Melanocyte of skin (primary cell): ENCODE measurements at places on chromosomes 4 and X. TPM values are rescaled to one million over a fixed set of nuclear protein-coding genes. Genes with fewer than 3 reads are reported as not detected.

The ETDC gene
- total RNA-seq = not detected in 2 replicates

The ADH1C gene
- total RNA-seq = not detected in 2 replicates

The GLUD2 gene
- 10.0 and 19.3 TPM in 2 replicates for total RNA-seq

The ZAR1 gene
- total RNA-seq = not detected in 2 replicates

The TKTL2 gene
- not detected in 2 replicates for total RNA-seq

The CBR4 gene
- total RNA-seq = 21.3 and 33.4 TPM in 2 replicates

The CDX4 gene
- total RNA-seq = not detected in 2 replicates

The DTHD1 gene
- total RNA-seq = under 0.01 TPM in 1 of 2 replicates, not detected in the other

The USO1 gene
- total RNA-seq = 43.4 and 88.3 TPM in 2 replicates

The BCORL1 gene
- total RNA-seq = 2.3 and 2.5 TPM in 2 replicates

The PRR32 gene
- not detected in 2 replicates for total RNA-seq

The GASK1B gene
- 12.7 and 32.1 TPM in 2 replicates for total RNA-seq

The BRS3 gene
- total RNA-seq = not detected in 2 replicates

The ASIC5 gene
- total RNA-seq = not detected in 2 replicates

The RAB39B gene
- 0.33 TPM in 1 of 2 replicates, not detected in the other for total RNA-seq

The MEPE gene
- not detected in 2 replicates for total RNA-seq

The CSAG3 gene
- not detected in 2 replicates for total RNA-seq

The GDPD2 gene
- total RNA-seq = not detected in 2 replicates

The SYAP1 gene
- total RNA-seq = 20.3 and 30.2 TPM in 2 replicates

The PGRMC2 gene
- 22.3 and 24.5 TPM in 2 replicates for total RNA-seq

The CABS1 gene
- total RNA-seq = not detected in 2 replicates

The DNAAF6 gene
- not detected in 2 replicates for total RNA-seq

The SSX4 gene
- total RNA-seq = under 0.01 TPM in 1 of 2 replicates, not detected in the other

The PCSK1N gene
- 0.69 and 1.1 TPM in 2 replicates for total RNA-seq

The SUV39H1 gene
- total RNA-seq = 5.8 and 8.3 TPM in 2 replicates

The XK gene
- total RNA-seq = under 0.01 TPM in 2 replicates

The SYN1 gene
- total RNA-seq = 0.36 TPM in 1 of 2 replicates, not detected in the other

The ENOX2 gene
- total RNA-seq = 12.3 and 19.0 TPM in 2 replicates

The TIGD4 gene
- total RNA-seq = 1.00 and 1.5 TPM in 2 replicates

The FAM9C gene
- total RNA-seq = not detected in 2 replicates

The PIR gene
- 150 and 193 TPM in 2 replicates for total RNA-seq

The STS gene
- total RNA-seq = 2.8 and 8.0 TPM in 2 replicates

The SYP gene
- 1.8 and 2.1 TPM in 2 replicates for total RNA-seq

The GALNTL6 gene
- total RNA-seq = 0.34 and 1.1 TPM in 2 replicates

The MAGEB10 gene
- not detected in 2 replicates for total RNA-seq

The GPR101 gene
- total RNA-seq = not detected in 2 replicates

The CWH43 gene
- total RNA-seq = not detected in 2 replicates

The ZNF827 gene
- total RNA-seq = 3.8 and 9.1 TPM in 2 replicates

The UGT2B10 gene
- total RNA-seq = not detected in 2 replicates

The AVPR2 gene
- total RNA-seq = not detected in 2 replicates

The ODAPH gene
- under 0.01 TPM in 1 of 2 replicates, not detected in the other for total RNA-seq
